Right kidney (tissue), 9 donors: ENCODE measurements at places on chromosomes 5 and 9.

- DNase-seq: no peak
Observed at GRCh38 chr5:121982146-121982892, 20.5 kb downstream of the SRFBP1 start.

GRCh38 chr9:37927601-37928551 lies 23.9 kb upstream of the SLC25A51 start:
- no peak for DNase-seq

GRCh38 chr5:67010684-67011409 lies 185.8 kb downstream of the CD180 start:
- DNase-seq: peak; percentile 48

DNA sequence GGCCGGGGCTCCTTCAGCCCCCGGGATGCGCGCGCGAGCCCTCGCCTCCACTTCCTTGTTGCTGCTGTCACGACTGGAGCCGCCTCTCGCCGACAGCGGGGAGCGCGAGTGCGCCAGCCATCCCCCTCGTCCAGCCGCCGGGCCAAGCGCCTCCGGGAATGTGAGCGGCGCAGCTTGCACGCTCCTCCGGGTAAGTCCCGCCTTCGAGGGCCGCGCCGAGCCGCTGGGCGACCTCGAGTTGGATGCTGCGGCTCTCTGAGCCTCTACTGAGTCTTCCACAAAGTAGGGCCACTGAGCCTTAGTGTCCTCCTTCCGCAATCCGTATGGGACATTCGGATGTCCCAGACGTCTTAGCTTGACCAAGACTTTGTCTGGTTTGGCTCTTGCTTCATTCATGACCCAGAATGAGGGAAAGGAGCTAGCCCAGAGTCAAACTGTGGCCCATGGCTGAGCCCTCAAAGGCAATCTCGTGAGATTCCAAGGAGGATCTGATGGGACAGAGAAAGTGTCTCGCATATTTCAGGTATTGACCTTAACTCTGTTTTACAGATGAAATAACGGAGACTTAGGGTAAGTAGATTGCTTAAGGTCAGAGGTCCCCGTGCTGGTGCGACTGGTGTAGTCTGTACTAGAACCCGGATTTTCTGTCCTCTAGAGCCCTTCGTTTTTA lies 586 bp downstream of the HMGXB3 start:
- DNase-seq: no peak

DNA sequence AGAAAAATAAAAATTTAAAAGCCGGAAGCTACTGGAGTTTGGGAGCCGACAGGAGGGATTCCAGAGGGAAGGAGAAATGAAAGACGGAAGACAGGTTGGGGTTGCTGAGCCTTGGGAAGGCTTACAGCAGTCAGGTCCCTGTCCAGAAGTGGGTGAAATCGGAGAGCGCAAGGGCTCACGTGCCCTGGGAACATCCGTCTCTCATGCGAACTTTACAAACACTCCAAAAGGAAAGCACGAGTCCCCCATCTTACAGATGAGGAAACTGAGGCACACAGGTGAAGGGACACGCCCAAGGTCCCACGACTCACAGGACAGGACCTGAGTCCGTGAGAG lies 347 bp upstream of the OLFML2A start:
- peak; percentile 56 for DNase-seq

DNA sequence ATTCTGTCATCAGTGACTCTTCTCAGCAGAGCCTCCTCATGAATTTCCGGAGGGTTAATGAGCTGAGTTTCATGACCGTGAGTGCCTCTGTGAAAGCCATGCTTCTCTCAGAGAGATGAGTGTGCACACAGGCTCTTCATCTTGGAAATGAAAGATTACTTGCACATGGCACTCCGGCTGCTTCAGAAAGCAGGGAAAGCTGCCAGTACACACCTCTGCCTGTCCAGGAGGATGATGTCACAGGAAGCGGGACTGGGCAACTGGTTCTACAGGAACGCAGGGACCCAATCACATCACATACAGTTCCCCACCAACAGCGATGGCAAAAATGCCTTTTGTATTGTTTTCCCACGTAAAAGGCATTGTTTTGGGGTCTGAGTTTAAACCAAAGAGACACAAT lies 286.0 kb upstream of the DAP start:
- no peak for DNase-seq

GRCh38 chr5:113909782-113910181 lies 396.3 kb downstream of the YTHDC2 start:
- no peak for DNase-seq
